HCEC 1CT (cell line): ENCODE measurements at places on chromosomes 6 and 20.

GRCh38 chr6:137218473-137218916, 690 bp downstream of the IFNGR1 start:
- peak; percentile 37 for DNase-seq

DNA sequence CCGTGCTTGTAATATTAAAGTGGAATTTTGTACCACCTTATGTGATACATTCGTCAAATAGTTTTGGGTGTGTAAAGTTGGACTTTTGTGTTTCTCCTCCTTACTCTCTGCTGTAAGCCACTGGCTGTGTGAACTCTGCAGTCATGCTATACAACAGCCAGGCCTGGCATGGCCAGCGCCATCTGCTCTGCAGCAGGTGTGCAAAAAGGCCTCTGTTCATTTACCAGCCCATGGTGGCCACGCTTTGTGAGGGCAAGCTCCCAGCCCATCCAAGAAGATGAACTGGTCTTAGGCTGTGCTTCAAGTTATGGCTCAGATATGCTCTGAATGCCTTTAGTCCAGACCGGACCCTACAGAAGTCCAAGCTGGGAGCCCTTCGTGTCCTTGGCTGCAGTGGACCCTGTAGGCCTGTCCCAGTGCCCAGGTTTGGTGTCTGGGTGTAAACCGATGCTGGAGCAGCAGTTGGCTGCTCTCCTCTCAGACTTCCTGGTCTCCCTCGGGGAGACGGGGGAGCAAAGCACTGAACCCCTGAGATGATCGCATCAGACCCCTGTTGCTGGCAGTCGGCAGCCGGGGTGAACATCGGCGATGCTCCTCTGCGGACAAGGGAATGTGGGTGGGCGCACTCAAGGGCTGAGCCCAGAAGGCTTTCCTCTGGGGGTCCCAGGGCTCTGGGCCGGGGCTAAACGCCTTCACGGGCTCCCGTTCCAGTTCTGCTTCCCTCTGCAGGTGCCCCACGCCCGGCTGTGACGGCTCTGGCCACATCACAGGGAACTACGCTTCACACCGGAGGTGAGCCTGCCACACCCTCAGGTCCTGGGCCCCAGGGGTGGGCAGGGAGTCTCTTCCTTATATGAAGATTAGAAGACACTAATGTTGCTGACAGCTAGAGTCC, 28.6 kb upstream of the PCMTD2 start:
- no peak for DNase-seq

DNA sequence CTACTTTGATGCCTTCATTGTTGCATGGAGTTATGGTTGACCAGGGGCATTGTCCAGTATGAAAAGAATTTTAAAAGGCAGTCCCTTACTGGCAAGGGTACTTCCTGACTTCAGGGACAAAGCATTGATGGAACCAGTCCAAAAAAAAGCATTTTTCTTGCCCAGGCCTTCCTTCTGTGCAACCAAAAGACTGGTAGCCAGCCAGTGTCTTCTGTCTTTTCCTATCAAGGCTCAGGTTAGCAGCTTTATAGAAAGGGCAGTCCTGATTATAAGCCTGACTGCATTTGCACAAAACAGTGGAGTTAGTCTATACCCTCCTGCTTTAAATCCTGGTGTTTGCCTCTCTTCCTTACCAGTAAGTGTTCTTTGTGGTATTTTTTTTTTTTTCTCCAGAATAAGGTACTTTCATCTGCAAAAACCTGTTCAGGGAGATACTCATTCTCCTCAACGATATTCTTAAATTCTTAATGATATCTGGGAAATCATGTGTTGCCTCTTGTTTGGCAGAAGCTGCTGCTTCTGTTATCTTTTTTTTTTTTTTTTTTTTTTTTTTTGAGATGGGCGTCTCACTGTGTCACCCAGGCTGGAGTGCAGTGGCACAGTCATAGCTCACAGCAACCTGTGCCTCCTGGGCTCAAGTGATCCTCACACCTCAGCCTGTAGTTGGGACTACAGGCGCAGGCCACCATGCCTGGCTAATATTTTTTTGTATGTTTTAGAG, 33.9 kb downstream of the SCAF8 start:
- DNase-seq, result no peak

GRCh38 chr6:70292193-70292592, 10.7 kb downstream of the COL9A1 start:
- no peak for DNase-seq

- no peak for DNase-seq
Measured at GRCh38 chr20:55052459-55052858, 577.1 kb downstream of the DOK5 start.

DNA sequence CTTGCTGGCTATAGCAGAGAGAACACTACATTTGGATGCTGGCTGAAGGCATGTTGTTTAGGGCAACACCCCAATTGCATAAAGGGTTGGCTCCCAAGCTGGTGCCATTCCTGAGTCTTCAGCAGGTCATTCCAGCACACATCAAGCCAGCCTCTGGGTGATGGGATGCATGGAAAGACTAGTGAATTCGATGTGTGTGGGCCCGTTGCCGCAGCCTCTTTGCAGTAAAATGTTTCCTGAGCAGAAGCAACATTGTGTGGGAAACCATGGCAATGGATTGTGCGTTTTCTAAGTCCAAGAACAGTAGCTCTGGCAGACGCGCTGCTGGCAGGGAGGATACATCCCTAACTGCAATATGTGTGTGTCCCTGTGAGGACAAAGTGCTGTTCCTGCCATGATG, 142.4 kb upstream of the SLC24A3 start:
- no peak for DNase-seq

DNA sequence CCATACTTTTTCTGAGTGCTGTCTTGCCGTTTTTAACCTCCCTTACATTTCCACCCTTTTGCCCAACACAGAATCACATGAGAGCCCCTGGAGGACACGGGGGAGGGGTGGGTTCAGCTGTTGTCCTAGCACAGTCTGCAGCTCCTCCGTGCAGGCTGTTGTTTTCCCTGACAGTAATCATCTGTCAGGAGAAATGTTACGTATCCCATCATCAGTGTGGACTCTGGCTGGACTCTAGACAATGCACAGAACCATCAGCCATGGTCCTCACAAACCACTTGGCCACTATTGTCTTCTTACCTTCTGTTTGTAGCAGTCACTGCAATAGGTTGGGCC, 92.1 kb downstream of the RIN2 start:
- no peak for DNase-seq

GRCh38 chr20:21862259-21862946, 156.9 kb downstream of the PAX1 start:
- no peak for DNase-seq

- no peak for DNase-seq
Measured at GRCh38 chr6:23334360-23334759, 765.0 kb downstream of the HDGFL1 start.

GRCh38 chr20:62832212-62832922, 15.5 kb downstream of the COL9A3 start:
- DNase-seq, result no peak

GRCh38 chr20:38085026-38085425, 51.5 kb downstream of the RPRD1B start:
- DNase-seq, result no peak

DNA sequence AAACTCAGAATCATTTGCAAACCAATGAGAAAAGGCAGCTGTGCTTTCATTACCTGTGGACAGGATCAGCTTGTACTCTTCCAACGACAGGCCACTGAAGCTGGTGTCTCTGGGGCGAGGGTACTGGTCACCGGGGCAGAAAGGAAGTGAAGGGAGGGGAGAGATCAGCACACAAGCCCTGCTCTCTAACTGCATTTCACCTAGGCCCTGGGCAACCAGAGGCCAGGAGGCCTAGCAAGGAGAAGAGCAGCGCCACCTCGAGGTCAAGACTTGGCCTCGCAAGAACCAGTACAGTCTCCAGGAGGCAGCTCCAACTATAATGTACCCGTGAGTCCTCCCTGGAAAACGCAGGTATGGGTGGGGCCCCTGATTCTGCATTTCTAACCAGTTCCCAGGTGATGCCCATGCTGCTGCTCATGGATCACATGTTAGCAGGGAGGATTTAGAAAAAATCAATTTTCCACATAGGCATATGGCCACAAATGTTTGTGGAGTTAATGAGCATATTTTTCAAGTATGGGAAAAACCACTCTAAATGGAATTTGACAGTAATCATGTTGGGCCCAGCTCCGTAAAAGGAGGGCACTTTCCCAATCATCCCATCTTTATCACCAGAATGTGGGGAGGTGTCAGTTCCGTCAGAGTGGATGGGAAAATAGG, 11.0 kb downstream of the UQCC2 start:
- DNase-seq, result peak; percentile 61

DNA sequence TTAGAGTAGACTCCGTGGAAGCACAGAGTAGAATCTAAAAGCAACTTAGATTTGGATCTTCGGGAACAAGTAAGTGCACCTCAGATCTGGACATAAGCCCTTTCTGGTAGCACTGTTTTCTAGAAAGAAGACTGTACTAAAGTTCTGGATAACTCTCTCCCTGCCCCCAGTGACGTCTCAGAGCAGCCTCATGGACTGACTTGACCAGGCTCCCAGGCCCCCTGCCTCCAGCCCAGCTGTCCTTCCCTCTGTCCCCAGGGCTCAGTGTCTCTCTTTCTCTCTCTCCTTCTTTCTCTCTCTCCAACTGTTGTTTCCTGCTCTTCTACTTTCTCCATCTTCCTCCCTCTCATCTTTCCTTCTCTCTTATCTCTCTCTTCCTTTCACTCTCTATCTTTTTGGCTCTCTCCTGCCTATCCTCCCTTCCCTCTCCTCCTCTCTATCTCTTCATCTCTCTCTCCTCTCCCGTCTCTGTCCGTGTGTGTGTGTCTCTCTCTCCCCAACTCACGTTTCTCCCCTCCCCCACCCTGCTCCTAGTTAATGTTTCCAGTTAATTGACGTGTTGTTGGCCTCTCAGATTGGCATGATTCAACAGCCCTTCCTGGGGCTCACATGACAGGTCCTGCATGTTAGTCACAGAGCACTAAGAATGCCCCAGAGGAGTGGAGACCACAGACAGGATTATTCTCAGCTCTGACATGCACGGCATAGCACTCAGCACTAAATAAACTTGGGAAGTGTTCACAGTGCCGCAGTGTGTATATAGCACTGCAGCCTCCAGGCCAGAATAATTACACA, 180.4 kb upstream of the FOXQ1 start:
- peak; percentile 80 for DNase-seq

- DNase-seq, result no peak
Measured at GRCh38 chr6:84033523-84034451, at the start of gene MRAP2. Gene MRAP2, plus strand, starts transcription at chr6:84033772. Its CDS starts 21,547 bp downstream, at chr6:84055319.

DNA sequence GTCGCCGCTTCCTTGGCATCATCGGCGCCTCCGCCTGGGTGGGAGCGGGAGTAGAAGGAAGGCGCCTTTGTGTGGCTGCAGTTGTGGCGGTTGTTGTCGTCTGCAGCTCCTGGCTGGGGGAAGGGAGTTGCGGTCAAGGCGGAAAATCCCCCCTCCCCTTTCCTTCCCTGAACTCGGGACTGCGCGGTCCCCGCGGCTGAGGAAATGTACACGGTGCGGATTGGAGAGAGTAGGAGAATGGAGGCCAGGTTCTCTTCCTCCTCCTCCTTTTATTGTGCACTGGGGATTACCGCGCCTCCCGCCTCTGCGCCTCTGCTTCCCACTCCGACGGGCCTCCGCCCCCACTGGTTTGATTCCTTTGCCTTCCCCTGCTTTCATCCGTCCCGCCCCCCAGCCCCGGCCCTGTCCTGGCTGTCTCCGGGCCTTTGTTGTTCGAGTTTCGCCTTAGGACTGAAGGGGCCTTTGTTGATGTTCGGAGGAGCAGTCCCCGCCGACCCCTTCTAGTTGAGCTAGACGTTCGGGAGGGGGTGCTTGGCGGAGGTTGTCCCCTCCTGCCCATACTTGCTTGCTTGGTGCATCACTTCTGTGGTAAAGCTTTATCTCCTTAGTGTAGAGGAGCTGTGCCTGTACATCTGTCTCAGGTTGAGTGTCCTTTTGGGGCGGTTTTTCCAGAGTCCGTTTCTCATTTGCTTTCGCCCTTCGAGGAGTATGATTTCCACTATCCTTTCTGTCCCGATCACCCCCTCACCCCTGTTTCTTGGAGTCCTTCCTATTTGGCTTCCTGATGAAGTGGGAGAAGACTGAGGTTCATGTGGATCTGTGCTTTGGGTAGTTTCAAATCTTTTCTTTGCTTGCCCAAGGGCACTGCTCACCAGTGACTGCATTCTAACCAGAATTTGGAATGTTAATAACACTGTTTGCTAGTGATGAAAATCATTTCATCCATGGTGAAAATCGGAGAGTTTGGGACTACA, 764 bp downstream of the ZNF292 start:
- peak; percentile 50 for DNase-seq

DNA sequence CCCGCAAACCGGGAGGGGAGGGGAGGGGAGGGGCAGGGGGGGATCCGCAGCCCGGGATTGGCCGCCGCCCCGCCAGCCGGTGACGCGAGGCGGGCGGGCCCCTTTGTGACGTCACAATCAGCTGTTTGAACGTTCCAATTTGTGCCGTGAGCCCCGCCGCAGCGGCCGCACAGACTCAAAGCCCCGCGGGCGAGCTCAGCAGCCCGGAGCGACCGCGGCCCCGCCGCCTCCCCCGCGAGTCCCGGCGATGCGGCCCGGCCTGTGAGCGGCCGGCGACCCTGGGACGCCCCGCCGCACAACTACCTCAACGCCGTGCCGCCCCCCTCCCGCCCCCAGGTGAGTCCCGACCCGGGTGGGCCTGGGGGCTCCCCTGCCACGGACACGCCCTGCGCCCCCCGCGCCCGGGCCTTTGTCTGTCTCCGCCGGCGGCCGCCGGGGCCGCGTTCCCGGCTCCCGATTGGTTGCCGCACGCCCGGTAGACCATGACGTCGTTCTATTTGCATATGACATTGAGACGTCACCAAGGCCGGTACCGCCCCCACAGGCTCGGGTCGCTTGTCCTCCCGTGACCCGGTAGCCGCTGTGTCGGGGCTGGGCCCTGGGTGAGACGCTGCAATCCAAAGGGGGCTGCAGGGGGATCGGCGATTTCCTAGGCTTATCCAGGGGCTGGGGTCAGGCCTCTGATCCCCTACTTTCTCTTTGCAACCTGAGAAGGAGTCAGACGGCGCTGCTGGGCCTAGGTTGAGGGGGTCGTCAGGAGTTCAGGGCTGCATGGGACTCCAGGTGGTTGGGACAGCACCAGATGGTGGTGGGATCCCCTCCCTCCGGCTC, at the start of gene TP53INP2:
TSS of gene TP53INP2 (plus strand) at position 168 of the 831 bp plus-strand sequence. CDS start 4,396 bp downstream, outside the sequence.
- peak; percentile 91 for DNase-seq

- no peak for DNase-seq
Measured at GRCh38 chr20:51412951-51413481, 129.5 kb downstream of the NFATC2 start.

- DNase-seq, result no peak
Measured at GRCh38 chr6:158356586-158357546, 44.6 kb downstream of the TULP4 start.

DNA sequence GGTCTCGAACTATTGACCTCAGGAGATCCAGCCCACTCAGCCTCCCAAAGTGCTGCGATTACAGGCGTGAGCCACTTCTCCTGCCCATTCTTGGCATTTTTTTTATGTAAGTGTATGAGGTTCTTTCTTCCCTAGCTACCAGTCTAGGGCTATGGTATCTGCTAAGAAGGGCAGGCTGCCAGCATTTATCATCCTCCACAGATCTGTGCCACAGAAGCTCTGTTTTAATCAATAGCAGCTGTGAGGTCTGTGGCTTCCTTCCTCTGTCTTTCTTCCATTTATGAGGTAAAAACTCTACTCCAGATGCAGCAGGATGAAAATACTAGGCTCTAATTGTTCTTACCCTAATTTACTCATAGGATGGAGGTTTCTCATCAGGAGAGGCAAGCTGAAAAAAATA, 1382.4 kb upstream of the ADGRB3 start:
- no peak for DNase-seq

GRCh38 chr6:149680503-149680902, 32.0 kb upstream of the KATNA1 start:
- DNase-seq, result no peak
